ENCODE measurements at places on chromosomes 3 and 15.

- no peak for DNase-seq
Observed at GRCh38 chr3:318903-319302, 122.3 kb downstream of the CHL1 start.

GRCh38 chr15:101027920-101028319, 108.8 kb downstream of the LRRK1 start:
- no peak for DNase-seq

DNA sequence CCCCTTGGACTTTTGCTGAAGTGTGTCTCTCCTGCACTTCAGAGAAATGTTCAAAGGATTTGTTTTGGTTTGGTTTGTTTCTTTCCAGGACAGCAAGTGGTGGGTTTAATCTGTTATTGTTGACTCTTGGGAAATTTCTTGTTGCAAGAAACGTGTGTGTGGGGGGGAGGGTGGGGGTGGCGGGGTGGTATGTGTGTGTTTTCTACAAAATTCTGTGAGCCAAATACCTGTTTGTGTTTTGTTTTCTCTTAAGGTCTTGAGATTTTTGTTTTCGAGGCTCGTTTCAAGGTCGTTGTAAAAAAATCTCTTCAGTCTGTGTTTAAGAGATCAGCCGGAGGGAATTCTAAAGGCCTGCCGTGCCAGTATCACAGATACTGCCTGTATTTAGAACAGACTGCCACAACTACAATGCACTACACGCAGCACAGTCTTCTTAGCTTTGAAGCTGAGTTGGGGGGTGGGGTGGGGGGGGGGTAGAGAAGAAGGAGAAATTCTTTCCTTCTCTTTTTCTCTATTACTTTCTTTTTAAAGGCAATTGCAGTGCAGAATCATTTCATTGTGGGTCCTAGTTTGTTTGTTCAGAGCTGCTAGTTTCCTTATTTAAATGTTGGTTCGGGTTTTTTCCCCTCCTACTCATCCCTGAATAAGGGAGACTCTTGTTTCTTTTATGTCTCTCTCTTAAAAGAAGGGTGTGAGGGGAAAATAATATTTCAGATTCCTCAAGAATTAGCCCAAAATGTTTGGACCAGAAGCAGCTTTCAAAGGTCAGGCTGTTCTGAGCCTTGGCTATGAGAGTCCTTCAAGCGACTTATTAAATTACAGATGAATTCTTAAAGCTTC, 1.4 kb upstream of the BCL6 start:
- peak; percentile 26 for DNase-seq

DNA sequence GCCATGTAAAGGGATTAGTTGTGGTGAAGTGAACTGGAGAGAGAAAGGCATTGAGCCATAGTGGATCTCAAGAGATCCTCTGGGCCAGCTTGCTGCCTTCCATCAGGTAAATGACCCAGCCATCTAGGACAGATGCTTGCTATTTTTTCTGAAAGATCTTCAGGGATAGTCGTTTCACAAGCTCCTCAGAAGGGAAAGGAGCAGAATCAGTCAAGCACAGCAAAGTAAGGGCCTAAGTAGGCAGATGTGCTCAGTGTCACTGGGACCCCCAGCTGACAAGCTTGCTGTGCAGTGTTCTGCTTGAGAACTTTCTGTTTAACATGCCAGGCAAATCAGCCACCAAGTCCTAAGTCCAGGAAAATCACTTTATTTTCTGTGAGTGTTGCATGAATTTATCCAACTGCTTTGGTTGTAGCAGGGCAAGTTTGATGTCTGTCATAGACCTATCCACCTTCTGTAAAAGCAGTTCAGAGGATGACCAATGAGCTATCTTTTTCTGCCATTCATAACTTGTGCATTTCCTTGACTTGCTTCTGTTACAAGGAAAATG, 319.8 kb downstream of the IL5RA start:
- no peak for DNase-seq

DNA sequence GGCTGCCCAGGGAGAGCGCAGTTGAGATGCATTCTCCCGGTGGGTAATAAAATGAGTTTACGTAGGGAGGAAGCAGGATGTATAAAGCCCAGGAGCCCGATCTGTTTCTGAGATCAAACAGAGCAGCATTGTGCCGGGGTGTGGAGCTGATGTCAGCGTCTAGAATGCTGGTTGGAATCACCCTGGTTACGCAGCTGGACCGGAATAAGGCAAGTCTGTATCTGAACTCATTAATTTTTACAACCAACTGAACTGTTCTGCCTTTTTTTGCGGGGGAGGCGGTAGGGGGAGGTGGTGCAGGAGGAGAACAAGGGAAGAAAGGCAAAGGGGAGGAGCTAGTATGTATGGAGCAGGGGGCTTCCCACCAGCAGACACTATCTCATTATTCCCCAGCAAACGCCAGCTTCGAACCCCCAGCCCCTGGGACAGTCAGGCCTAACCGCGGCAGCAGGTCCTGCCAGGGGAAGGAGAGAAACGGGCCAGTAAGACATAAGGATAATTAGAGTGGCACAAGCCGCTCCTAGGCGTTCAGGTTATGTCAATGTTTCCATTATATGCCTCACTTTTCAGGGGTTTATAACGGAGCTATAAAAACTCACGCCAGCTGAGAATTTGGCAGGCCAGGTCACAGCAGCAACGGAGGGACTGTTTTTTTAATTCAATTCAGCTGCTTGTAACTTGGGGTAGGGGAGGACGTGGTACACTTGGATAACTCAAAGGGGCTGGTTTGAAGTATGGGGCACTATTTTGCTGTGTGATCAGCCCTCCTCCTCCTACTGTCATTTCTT, 175.3 kb upstream of the HES1 start:
- DNase-seq = no peak

DNA sequence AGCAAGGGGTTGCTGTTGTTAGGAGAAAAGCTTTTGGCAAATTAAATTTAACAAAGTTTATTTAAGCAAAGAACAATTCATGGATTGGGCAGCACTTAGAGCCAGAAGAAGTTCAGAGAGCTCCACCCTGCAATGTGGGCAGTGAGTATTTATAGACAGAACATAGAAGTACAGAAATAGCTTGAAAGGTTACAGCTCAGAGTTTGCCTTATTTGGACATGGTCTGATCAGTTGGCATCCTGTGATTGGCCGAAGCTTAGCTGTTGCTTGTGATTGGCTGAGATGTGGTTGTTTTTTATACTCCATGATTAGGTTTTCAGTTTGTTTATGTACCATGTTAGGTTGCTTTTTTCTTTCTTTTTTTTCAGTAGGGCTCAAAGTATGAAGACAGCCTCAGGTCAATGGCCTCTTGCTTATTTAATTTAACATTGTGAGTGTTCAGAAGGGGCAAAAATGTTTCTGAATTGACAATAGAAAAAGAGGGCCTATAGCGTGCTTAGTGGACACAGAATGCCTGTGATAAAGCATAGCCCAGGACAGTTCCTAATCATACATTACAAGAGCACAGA, 293.8 kb downstream of the IGSF11 start:
- DNase-seq = no peak

- no peak for DNase-seq
Observed at GRCh38 chr15:58331560-58331912, 100.3 kb upstream of the LIPC start.

DNA sequence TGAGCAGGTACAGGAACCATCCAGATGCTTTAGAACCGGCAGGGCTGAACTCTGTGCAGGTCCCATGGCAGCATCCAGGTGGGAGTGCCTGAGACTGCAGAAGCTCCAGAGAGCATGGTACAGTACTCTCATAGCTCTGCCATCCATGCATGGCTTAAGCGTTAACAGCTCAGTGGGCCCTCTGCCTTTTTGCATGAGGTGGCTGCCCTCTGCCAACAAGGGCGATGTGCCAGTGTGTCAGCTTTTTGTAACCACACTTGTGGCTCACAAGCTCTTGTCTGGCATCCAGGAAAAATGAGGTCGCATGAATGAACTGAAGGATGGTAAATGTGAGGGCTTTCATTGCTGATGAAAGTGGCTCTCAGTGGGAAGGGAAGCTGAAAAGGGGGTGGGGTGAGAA, 950.1 kb downstream of the DIPK2A start:
- DNase-seq = no peak

GRCh38 chr15:32994810-32995424, 199.6 kb downstream of the FMN1 start:
- no peak for DNase-seq

- DNase-seq = no peak
Observed at GRCh38 chr3:45613791-45614190, 19.2 kb downstream of the LIMD1 start.

GRCh38 chr3:28916713-28917499, 364.0 kb upstream of the RBMS3 start:
- no peak for DNase-seq

DNA sequence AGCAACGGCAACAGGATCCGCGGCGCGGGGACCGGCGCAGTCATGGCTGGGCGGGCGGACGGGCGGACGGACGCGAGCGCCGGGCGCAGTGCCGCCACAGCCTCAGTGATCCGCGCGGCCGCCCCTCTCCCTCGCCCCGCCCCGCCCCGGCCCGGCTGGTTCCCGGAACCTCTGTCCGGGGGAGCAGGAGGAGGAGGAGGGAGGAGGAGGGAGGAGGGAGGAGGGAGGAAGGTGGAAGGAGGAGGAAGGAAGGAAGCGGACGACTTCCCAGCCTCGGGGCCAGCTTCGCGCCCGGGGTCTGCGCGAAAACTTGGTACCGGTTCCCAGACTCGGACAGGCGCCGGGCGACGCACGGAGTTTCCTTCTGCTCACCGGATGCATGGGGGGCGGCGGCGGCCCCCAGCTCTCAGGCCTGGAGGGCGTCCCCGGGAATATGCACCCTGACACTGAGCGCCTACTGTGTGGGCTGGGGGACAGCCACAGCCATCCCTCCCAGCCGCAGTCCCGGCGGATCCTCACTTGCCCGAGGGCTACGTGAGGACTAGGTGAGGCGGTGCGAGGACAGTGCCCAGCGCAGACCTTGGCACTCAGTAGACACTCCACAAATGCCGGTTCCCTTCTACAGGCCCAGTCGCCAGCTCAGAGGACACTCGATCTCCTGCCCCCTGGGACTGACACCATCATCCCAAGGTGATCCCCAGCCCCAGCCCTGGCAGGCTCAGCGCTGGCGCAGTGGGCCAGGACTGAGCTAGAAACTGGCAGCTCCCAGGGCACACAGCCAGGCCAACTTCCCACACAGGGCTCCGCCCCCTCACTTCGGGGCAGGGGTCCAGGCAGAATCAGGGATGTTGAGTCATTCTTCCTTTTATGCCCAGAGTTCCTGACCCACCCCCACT, at the start of gene SHISA5:
Gene SHISA5 (minus strand): TSS at position 124 of the 896 bp plus-strand sequence. CDS start 80 bp downstream, at position 44.
- DNase-seq = peak; percentile 73
